ENCODE measurements at places on chromosomes 7 and 10.

- DNase-seq, result no peak
Measured at GRCh38 chr10:19071946-19072345, 23.3 kb downstream of the MALRD1 start.

DNA sequence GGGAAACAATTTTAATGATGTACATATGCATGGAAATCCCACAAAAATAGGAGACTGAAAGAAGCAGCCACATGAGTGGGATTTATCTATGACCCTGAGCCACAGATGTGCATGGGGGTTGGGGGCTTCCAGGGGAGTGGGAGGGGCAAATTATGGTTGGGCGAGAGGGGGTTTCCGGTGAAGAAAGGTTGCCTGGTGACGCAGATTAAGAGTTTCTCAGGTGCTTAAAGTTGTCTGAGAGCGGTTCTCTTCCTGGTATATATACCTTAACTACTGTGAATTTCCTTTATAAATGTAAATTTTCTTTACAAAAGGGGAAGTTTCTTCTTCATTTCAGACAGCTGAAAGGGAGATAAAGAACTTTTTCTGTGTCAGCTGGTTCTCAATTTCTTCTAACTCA, 273.6 kb upstream of the PITRM1 start:
- no peak for DNase-seq

DNA sequence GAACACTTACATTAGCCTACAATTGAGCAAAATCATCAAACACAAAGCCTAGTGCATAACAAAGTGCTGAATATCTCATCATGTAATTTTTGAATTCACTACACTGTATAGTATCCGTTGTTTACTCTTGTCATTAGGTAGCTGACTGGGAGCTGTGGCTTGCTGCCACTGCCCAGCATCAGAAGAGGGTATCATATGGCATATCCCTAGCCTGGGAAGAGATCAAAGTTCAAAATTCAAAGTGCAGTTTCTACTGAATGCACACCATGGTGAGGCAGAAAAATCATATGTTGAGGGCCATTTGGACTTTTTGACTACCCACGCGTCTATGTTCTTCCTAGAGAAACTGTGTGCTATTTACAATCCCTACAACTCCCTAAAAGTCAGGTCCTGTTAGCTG, 7.5 kb upstream of the ZC3HAV1 start:
- DNase-seq, result no peak

DNA sequence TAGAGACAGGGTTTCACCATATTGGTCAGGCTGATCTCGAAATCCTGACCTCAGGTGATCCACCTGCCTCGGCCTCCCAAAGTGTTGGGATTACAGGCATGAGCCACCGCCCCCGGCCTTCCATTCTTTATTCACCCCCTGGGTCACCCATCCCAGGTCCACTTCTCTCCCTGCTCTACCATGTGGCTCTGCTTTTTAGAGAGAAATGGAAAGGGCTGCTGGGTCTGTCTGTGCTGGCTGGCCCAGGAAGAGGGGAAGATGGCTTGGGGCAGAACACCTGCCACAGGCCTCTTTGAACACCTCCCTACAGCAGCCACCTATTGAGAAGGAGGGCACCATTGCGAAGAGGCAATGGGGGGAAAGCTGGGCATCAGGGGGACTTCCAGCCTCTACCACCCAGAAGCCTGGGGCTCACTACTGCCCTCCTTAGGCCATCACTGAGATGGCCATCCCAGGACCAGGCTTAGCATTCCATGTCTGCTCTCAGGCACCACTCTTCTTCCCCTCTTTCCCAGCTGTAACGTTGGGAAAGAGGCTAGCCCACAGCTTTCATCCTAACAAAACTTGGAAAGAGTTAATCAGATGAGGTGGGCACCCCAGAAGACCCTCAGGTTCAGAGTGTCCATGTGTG, 256.3 kb downstream of the GRID1 start:
- DNase-seq, result no peak

DNA sequence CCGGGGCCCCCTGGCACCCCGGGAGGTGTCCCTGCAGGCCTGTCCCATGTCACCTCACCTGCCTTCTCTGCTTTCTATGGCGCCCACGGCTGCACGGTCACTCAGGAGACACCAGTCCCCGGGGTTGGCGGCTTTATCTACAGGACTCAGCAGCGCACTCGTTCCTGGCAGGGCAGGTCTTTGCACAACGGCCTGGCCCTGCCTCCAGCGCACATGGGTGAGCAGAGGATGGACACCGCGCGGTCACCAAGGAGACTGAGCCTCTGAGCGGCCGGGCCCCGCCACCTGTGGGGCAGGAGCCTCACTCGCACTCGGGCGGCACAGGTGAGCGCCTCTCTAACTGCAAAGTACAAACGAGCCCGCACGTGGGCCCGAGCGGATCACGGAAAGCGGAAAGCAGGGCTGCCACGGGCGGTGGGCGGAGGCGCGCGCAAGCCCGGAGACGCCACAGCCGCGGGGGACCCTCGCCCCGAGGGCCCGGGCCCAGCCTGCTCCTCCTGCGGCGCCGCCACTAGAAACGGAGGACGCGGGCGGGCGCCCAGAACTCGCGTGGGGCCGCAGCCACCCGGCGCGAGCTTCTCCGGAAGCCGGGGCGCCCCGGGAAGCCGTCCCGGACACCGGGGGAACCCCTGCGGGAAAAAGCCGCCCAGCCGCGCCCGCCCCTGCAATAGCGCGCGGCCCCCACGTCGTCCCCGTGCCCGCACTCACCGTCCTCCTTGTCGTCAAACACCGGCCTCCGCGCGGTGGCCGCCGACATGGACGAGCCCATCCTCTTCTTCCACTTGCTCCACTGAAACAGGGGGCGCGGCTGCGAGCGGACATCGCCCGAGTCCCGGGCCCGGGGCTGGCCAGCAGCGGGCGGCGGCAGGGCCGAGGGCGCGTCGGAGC, 642 bp downstream of the STK32C start:
- DNase-seq, result peak; percentile 48

DNA sequence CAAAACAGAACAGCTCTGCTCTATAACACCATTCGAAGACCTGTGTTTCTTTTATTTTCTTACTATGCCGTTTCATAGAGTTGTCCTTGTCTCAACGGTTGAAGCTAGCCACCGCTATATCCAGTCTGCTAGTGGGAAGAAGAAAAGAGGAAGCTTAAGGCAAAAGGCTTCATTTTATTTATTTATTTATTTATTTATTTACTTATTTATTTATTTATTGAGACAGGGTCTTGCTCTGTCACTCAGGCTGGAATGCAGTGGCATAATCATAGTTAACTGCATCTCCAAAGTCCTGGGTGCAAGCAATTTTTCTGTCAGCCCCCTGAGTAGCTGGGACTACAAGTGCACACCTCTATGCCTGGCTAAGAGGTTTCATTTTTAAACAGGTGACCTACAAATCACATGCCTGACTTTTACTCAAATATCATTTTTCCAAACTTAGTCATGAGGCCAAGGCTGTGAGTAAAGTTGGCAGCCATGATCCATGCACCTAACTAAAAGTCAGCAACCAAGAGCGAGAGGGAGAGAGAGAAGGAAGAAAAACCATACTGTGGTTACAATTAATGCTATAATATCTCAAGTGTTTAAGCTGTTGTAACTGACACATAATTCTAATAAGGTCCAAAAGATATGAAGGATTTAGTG, 1305.3 kb upstream of the LRRTM3 start:
- no peak for DNase-seq

GRCh38 chr7:78013386-78013785, 214.8 kb downstream of the PHTF2 start:
- DNase-seq, result no peak

DNA sequence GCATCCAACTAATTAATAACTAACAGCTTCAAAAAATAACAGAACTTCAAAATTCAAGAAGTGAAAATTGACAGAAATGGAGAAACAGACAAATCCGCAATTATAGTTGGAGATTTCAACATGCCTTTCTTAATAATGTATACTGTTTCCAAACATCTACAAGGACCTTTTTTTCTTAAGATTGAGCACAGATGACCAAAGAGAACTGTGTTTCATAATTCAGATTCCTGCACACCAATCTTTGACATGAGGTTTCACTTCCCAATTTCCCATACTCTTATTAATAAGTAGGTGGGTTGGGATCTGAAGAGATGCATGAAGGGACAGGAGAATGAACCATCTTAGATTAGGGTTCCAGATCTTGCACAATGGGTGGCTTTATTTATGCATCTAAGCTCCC, 24.9 kb upstream of the GIMAP7 start:
- no peak for DNase-seq

GRCh38 chr7:122143751-122144711, at the start of gene AASS:
AASS (minus strand) TSS chr7:122144249; CDS start chr7:122133726, 10,523 bp downstream.
- DNase-seq, result peak; percentile 71

GRCh38 chr7:50339990-50340500, 35.5 kb downstream of the IKZF1 start:
- DNase-seq, result no peak

DNA sequence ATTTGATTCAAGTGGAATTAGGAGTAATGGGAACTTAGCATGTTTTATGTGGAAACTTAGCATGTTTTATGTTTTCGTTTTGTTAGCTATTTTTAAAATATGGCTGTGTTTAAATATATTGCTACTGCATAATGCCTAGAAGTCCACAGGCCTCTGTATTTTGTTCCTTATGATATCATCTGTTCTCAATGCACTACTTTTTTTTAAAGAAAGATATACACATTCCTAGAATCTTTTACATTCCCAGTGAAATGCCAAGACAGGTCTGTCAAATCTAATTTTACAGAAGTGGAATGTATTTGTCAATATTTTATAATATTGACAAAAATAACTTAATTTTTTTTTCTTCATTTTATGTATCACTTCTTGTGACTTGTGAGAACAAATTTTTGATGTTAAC, 51.6 kb downstream of the ST7 start:
- no peak for DNase-seq

DNA sequence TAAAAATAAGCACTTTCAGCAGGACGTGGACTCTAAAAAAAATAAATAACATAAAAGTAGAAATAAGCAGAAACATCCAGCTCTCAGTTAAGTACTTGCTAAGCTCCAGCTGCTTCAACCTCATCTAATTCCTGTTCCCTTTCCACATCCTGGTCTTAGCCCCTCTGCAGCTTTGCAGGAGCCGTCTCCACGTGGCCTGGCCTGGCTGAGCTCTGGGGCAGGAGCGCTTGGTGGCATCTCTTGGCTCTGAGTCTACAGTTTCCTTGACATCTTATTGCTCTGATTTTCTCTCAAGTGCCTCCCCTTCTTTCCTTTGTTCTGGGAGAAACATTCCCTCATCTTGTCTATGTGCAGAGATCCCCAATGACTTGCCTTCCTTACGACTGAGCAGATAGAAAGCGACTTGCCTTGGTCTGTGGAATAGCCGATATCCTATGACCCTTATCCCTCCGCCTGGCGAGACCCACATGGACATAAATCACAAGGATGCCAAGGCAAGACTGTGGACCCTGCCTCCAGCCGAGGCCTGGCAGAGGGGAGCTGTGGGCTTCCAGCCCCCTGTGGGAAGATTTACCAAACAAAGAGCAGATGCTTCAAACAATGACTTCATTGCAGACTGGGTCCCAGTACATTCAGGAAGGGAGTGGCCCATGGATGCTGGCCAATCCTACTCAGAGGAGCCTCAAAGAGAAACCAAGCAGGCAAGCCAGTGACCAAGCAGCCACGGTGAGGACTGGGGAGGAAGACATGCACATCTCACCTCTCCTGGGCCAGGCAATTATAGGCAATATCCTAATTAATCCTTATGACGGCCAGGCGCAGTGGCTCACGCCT, 61.9 kb downstream of the SPOCK2 start:
- DNase-seq, result no peak

DNA sequence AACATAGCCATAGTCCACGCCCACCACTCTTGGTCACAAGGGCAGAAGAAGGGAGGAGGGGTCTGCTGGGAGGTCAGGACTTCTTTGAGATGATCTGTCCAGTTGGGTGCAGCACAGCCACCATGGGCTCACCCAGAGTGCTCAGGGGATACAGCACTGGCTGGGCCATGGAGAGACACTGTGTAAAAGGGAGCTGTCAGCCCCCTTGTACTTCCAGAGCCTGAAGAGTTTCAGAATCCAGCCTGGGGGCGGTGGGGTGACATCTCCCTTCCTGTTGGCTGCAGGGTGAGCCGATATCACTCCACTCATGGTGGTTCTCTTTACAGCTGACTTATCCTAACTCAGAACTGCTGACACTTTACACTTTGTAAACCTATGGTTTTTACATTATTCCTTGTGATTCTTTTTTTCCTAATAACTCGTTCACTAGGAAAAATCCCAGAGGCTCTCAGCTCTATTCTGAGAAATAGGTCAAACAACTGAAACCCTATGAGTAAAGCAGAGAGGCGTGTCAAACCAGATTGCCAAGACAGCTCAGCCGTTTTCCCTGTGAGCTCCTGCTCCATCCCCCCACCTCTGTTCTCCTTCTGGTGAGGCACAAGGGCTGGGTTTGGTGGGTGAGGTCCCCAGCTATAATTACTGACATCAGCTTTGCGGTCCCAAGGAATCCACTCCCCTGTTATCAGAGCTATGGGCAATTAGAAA, 3.2 kb upstream of the MRPS24 start:
- no peak for DNase-seq

DNA sequence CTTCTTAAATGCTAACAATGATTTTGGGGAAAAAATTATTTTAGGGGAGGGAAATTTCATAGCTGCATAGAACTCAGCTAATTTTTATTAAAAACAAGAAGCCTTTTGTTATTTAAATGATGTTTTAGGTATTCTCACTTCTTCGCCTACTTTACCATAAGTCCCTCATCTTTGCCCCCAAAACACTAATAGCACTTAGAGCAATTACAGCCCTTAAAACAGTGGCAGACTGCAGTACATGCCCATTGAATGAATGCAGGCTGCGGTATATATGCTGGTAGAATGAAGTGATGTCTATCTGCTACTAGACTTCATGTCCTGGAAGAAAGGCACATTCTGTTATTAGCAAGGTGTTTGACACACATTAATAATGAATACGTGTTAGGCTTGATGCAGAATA, 2.9 kb upstream of the SPAG6 start:
- no peak for DNase-seq

DNA sequence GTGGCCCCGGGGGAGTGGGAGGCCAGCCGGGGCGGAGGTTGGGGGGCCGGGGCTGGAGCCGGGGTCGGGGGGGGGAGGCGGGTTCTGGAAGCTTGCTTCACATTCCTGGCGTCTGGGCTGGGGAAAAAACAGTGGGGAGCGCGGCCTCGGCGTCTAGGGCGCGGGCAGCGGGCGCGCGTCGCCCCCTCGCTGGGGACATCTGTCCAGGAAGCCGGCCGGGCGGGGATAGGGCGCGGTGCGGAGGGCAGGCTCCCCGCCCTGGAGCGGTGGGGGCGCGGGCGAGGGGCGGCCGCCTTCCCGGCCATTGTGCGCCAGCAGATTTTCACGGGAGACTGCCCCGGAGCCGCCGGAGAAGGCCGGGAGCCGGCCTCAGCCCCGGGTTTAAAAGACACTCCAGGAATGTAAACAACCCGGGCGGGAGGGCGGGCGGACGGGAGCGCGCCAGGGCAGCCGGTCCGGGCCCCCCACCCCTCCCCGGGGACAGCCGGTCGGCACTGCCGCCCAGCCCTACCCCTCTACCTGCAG, 1.4 kb downstream of the ZMIZ1 start:
- no peak for DNase-seq

DNA sequence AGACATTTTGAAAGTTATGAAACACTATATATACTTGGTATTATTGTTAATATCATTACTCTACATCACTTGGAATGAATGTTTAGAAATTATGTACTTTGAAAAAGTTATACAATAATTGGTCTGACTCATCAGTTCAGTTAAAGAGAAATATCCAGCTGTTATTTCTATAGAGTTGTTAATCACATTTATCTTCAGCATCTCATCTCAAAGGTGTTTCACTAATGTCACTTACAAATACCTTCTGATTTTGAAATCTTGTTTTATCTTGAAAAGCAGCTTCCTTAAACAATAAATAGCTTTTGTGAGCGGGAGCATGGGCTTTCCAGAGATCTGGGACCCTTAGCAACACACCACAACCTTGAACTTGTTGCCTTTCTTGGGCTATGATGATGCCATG, 205.2 kb downstream of the PCLO start:
- DNase-seq, result no peak
